ENCODE measurements at places on chromosomes 3 and 15. TPM values are rescaled to one million over a fixed set of nuclear protein-coding genes. Genes with fewer than 3 reads are reported as not detected.
A peak's percentile ranks its signal among the peaks of the same experiment; 100 is the strongest.

Gene HHLA2
- 2.3 TPM for total RNA-seq

Gene DNAJC17
- total RNA-seq: 23.7 TPM

GRCh38 chr15:48617619-48618018 lies 27.9 kb downstream of the FBN1 start:
- H3K27ac ChIP-seq: no peak overlapping the region
- no peaks in the 10 kb centered on the region for H3K36me3 ChIP-seq
- DNase-seq: no peak
- no peaks in the 10 kb centered on the region for H3K4me1 ChIP-seq

- H3K4me3 ChIP-seq: no peak overlapping the region
- no peak overlapping the region for H3K27ac ChIP-seq
- no peaks in the 10 kb centered on the region for H3K27me3 ChIP-seq
- DNase-seq: no peak
Measured at GRCh38 chr3:143603774-143604173, 244.5 kb downstream of the SLC9A9 start.

- peaks cover 22% of the 10 kb centered on the region for H3K4me1 ChIP-seq
- no peaks in the 10 kb centered on the region for H3K27me3 ChIP-seq
- H3K27ac ChIP-seq: peak overlapping the region; percentile 77
Measured at GRCh38 chr3:157136647-157137387, 23.1 kb downstream of the CCNL1 start.

Gene UACA
- total RNA-seq: 36.4 TPM

Gene ZBTB47
- 9.0 TPM for total RNA-seq

- peak overlapping the region; percentile 34 for H3K4me3 ChIP-seq
- no peaks in the 10 kb centered on the region for H3K36me3 ChIP-seq
- DNase-seq: no peak
- H3K27me3 ChIP-seq: peaks cover 6% of the 10 kb centered on the region
- H3K4me1 ChIP-seq: peaks cover 45% of the 10 kb centered on the region
- H3K27ac ChIP-seq: peak overlapping the region; percentile 87
Measured at GRCh38 chr15:70494852-70495571, 268.3 kb downstream of the UACA start.

- peaks cover 49% of the 10 kb centered on the region for H3K27me3 ChIP-seq
- no peak overlapping the region for H3K4me3 ChIP-seq
- H3K27ac ChIP-seq: no peak overlapping the region
- H3K36me3 ChIP-seq: no peaks in the 10 kb centered on the region
- no peaks in the 10 kb centered on the region for H3K4me1 ChIP-seq
Measured at GRCh38 chr3:134904241-134904771, 109.2 kb downstream of the EPHB1 start.

Gene KBTBD8
- total RNA-seq: 4.8 TPM

DNA sequence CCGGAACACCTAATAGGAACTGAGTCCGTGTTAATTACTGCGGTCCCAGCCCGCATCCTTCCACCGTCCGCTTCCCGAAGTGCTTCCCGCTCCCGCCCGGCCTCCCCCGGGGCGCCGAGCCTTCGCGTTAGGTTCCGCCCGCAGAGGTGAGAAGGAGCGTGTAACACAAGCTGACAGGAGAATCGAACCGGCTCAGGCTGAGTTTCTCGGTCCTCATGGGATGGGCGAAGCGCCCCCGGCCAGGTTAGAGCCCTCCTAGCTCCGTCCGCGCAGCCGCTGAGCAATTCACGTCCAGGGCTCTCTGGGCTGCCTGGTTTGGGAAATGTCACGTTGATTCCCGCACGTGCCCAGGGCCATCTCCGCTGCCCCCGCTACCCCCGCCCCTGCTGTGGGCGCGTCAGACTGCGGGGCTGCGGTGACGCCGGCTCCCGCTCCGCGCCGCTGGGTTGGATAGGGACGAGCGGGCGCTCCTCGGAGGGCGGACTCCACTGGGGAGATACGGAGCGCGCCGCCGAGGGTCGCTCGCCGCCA lies 954 bp downstream of the CLDN11 start:
- DNase-seq: no peak
- no peak overlapping the region for H3K27ac ChIP-seq
- peaks cover 31% of the 10 kb centered on the region for H3K4me1 ChIP-seq
- H3K27me3 ChIP-seq: peaks cover 31% of the 10 kb centered on the region

DNA sequence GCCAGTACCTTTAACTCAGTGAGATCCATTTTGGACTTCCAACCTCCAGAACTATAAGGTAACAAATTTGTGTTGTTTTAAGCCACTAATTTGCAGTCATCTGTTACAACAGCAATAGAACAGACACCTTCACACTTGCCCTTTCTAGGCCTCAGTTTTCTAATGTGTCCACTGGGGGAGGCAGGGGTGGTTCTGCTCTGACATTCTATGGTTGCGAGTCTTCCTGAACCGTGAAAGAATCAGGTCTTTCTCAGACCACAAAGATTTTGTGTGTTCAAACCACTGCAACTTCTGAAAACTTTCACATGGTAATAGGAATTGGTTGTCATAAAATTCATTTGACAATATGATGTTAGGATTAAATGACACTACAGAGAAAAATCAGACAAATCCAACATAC lies 26.8 kb upstream of the CSTA start:
- H3K36me3 ChIP-seq: no peaks in the 10 kb centered on the region
- no peak overlapping the region for H3K27ac ChIP-seq
- H3K27me3 ChIP-seq: no peaks in the 10 kb centered on the region
- H3K4me1 ChIP-seq: no peaks in the 10 kb centered on the region
- no peak overlapping the region for H3K4me3 ChIP-seq

Gene FHIT
- total RNA-seq: 6.9 TPM

GRCh38 chr3:50170689-50171088 lies 15.6 kb downstream of the SEMA3F start:
- H3K27ac ChIP-seq: no peak overlapping the region
- no peak overlapping the region for H3K4me3 ChIP-seq
- no peaks in the 10 kb centered on the region for H3K36me3 ChIP-seq
- H3K27me3 ChIP-seq: no peaks in the 10 kb centered on the region
- H3K4me1 ChIP-seq: peaks cover 20% of the 10 kb centered on the region
- no peak for DNase-seq

- DNase-seq: no peak
- H3K4me1 ChIP-seq: peaks cover 26% of the 10 kb centered on the region
- H3K36me3 ChIP-seq: peaks cover 22% of the 10 kb centered on the region
Measured at GRCh38 chr15:33031324-33031821, 163.1 kb downstream of the FMN1 start.

DNA sequence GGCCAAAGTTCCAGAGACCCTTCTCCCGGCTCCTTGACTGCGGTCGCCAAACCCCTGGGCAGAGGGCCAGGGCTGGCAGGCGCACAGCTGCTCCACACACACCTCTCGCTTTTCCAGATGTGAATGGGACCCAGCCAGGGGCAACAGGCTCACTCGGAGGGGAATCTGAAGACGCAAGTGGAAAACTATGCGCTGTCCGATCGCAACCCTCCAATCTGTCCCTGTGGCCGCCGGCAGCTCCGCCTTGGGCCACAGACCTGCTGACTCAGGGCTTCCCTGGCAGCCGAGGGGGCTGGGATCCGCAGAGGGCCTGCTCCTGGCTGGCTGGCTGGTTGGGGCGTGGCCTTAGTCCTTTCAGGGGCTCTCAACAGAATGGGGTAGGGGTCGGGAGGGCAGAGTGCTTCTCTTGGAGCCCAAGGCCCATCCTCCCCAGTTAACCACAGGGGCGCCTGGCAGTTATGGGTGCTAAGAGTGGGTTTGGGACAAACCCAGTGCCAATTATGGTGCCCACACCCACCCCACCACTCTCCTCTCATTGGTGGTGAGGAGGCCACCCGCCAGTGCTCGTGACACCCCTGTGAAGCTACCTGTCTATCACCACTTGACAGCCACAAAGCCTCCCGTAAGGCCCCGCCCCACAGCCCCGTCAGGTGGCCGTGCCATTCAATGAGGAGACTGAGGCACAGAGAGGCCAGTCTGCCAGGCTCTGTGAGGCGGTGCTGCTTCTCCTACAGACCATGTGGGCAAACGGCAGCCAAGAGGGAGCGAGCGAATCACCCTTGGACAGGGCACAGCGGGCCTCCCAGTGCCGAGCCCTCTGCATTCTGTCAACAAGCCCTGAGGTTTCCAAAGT lies 53.8 kb downstream of the IQSEC1 start:
- H3K4me3 ChIP-seq: no peak overlapping the region
- no peak for DNase-seq
- no peaks in the 10 kb centered on the region for H3K36me3 ChIP-seq

Gene SUCNR1
- 0.75 TPM for total RNA-seq

Gene VGLL3
- 25.3 TPM for total RNA-seq

GRCh38 chr3:99253963-99254355 lies 352.5 kb upstream of the DCBLD2 start:
- no peak for DNase-seq
- H3K4me3 ChIP-seq: no peak overlapping the region
- no peaks in the 10 kb centered on the region for H3K27me3 ChIP-seq
- no peaks in the 10 kb centered on the region for H3K36me3 ChIP-seq
- H3K4me1 ChIP-seq: no peaks in the 10 kb centered on the region
- H3K27ac ChIP-seq: no peak overlapping the region

Gene OXSR1
- total RNA-seq: 51.1 TPM

Gene ACVR2B
- total RNA-seq: 27.1 TPM

DNA sequence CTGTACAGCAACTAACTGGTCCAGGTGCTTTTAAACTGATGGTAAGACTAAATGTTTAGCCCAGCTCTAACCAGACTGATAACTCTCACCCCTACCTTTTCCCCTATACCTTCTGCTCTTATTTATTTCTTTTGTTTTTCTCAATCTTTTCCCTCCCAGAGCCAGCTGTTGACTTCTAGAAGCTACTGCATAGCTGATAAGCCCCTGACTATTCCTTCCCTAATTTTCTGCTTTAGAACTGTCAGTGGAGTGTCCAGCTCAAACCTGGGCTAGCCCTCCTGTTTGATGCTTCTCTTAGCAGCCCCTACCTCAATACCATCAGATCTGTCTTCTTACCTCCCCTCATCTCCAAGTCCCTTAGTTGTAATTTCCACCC lies 20.6 kb downstream of the SLC35G2 start:
- H3K36me3 ChIP-seq: peaks cover 7% of the 10 kb centered on the region
- H3K27ac ChIP-seq: peak overlapping the region; percentile 20
- H3K4me3 ChIP-seq: no peak overlapping the region
- no peak for DNase-seq
- H3K4me1 ChIP-seq: peaks cover 42% of the 10 kb centered on the region

Gene KNG1
- total RNA-seq: not detected

DNA sequence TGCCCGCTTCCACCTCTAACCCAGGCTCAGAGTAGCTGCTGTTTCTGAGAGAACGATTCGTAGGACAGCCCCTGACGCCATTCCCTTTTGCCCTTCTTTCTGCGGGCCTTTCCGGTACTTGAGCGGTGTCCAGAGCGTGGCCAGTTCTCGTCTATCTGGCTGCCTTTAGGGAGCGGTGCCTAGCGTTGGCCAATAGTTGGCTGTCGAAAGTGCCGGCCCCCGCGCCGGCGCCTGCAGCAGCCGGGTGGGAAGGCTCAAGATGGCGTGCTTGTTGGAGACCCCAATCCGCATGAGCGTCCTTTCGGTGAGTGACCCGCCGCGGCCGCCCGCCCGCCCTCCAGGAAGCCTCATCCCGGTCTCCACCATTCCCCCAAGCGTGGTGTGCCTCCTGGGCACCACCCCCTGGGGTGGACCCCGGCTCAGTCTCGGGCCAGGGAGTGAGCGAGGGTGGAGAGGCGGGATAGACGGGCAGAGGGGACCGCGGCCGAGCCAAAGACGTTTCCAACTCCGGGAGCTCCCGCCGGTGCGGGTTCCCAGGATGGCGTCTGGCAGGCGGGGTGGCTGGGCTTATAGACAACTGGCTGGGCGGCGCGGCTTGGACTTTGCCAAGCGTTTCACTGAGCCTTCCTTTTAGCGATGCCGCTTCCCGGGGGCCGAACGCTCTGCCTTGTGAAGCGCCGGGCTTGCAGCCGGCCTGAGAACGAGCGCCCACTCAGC lies at the start of gene ARMC8:
Gene ARMC8 (plus strand): TSS at position 6 of the 717 bp plus-strand sequence. CDS start 254 bp downstream, at position 260.
- peak within 1 kb of the TSS; percentile 98 for H3K27ac ChIP-seq
- peaks cover 27% of the 10 kb centered on the region for H3K4me1 ChIP-seq

Gene PRRT3
- 11.3 TPM for total RNA-seq

Gene GOLGA8S
- 0.19 TPM for total RNA-seq

DNA sequence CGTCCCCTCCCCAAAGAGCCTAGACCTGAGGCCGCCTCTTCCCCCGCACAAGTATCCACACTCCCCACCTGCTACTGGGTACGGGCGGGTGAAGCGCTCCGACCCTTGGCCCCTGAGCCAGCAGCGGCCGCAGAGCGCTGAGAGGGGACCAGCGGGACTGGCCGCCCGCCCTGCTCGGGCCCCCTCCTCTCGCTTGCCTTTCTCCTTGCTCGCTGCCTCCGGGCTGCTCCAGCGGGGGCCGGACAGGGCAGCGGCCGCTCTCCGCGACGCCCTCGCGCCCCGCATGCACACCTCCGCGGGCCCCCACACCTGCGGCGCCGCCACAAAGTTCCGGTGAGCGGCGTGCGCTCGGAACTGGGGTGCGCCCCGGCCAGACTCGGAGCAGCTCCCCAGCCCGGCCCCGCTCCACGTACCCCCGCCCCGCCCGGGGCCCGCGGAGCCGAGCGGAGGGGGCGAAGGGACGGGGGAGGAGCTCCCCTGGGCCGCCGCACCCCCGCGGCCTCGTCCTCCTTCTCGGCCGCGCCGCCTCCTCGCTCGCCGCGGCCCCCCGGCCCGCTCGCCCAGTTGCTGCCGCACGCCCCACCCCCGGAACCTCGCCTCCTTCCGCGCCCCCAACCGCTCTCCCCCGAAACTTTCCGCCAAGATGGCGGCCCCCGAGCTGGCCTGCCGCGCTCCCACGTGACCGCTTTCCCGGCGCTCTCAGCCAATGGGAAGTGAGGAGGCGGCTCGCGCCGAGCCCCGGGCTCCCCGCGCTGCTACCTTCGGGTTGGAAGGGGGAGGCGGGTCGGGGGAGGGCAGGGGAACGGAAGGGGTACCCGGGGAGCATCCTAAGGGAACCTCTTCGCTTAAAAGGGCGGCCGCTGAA lies 704 bp downstream of the DLG1 start:
- H3K4me3 ChIP-seq: peak overlapping the region; percentile 96
- peak overlapping the region; percentile 94 for H3K27ac ChIP-seq
- DNase-seq: peak; percentile 93
- H3K36me3 ChIP-seq: peaks cover 9% of the 10 kb centered on the region
- peaks cover 24% of the 10 kb centered on the region for H3K4me1 ChIP-seq

DNA sequence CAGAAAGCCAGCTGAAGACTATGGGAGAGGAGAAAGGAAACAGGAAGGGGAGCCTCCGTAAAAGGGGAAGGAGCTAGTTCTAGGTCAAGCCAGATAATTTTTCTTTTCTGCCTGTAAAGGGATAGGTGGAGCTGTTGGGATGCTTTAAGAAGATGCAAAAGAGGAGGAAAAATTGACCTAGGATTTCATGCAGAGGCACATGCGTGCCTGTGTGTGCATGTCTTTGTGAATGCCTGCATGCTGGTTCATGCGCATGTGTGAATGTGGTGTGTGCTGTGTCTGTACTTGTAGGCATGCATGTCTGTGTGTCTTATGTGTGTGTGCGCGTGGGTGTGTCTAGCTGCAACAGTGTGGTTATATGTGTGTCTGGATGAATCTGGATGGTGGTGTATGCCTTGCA lies 27.3 kb downstream of the CCDC33 start:
- H3K4me3 ChIP-seq: no peak overlapping the region
- no peak for DNase-seq
- H3K36me3 ChIP-seq: no peaks in the 10 kb centered on the region

DNA sequence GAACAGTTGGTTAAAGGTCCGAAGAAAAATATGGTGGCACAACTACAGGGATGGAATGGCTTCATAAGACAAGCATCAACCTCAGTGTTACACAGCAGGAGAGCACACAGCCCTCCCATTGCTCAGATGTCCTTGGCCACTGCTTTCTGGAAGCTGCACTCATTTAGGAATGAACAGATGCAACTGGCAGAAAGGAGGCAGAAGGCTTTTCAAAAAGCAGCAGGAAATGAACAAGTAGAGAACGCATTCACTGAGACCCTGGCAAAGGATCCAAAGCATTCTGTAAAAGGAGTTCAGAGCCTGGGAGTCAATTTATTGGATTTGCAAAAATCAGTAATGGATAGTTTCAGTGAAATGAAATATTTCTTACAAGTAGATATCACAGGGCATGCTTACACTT lies 101.1 kb downstream of the PDZRN3 start:
- no peaks in the 10 kb centered on the region for H3K36me3 ChIP-seq
- DNase-seq: no peak
- H3K4me3 ChIP-seq: no peak overlapping the region
- no peaks in the 10 kb centered on the region for H3K27me3 ChIP-seq
- H3K4me1 ChIP-seq: peaks cover 21% of the 10 kb centered on the region

Data from type B pancreatic cell (in vitro differentiated cells).